Endodermal cell (in vitro differentiated cells): ENCODE measurements at places on chromosomes 6 and 20. TPM values are rescaled to one million over a fixed set of nuclear protein-coding genes. Genes with fewer than 3 reads are reported as not detected.
A peak's percentile ranks its signal among the peaks of the same experiment; 100 is the strongest.

DNA sequence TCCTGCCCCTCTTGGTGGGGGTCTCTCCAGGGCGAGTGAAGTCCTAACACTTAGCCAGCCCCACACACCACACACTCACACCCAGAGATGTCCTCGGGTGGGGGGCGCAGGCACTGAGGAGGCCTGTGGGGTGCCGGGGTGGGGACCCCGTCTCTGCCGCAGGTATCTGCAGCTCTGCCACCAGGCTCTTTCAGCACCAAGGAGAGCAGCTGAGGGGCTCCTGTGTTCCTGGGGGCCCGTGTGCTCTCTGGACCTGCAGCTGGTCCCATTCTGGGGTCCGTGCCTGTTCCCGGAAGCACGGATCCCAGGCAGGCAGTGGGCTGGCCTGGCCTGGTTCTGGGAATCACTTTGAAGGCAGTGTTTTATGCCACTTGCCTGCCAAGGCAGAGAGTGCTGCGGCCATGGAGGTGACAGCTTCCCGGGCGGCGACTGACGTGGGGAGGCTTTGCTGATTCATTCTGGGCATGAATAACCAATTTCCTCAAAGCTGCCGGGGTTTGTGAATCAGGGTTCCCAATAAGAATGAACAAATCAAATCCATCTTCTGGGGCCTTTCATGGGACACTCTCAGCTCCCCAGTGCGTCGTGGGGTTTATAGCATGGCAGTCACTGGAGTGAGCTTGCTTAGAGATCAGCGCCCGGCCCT lies 54.4 kb upstream of the SLCO4A1 start:
- DNase-seq: peak; percentile 84

GRCh38 chr6:106534564-106534982 lies 94.7 kb downstream of the RTN4IP1 start:
- no peak for DNase-seq

GRCh38 chr20:53050338-53050737 lies 78.2 kb downstream of the TSHZ2 start:
- no peak for DNase-seq

DNA sequence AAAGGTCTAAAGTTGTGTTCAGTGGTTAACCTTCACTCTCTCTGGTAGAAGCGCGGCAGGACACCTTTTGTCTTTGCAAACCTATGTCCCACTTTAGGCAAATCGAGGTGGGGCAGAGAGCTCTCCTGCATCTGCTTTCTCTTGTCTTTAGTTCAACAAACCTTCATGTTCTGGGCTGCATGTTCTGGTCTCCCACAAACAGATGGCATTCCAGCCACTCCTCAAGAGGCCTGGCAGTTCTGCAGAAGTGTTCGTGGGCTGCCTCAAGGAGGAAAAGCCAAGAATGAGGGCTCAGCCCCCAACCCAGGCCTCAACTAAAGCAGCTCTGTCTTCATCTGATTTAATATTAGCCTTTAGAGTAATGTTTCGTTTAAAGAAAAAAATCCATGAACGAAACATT lies 82.2 kb downstream of the SOD2 start:
- no peak for DNase-seq

DNA sequence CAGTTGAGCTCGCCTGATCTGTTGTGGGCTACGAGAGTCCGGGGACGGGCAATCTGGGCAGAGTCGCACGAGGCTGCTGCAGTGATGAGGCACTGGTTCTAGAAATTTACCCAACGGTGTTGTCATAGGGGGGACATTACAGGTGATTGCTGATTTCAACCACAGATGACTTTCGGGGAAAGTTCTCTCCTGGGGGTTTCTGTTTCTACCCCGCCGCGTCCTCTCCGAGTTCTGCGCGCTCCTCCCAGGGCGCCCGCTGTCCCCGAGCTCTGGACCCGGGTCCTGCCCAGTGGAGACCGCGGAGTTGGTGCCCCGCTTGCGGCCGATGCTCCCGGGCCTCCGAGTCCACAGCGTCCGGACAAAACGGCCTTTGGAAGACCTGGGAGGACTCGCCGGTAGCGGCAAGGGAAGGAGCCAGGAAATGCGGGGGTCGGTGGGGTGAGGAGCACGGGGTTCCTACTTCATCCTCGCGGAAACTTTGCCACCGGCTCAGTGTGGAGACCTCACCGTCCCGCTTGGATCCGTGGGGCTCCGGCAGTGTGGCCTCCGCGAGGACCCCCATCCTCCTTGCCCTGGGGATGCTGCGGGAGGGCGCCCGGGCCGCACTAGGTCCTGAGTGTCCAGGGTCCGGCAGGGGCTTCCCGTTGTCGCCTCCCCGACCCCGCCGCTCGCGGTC lies 12.3 kb upstream of the RAET1L start:
- peak; percentile 66 for DNase-seq

DNA sequence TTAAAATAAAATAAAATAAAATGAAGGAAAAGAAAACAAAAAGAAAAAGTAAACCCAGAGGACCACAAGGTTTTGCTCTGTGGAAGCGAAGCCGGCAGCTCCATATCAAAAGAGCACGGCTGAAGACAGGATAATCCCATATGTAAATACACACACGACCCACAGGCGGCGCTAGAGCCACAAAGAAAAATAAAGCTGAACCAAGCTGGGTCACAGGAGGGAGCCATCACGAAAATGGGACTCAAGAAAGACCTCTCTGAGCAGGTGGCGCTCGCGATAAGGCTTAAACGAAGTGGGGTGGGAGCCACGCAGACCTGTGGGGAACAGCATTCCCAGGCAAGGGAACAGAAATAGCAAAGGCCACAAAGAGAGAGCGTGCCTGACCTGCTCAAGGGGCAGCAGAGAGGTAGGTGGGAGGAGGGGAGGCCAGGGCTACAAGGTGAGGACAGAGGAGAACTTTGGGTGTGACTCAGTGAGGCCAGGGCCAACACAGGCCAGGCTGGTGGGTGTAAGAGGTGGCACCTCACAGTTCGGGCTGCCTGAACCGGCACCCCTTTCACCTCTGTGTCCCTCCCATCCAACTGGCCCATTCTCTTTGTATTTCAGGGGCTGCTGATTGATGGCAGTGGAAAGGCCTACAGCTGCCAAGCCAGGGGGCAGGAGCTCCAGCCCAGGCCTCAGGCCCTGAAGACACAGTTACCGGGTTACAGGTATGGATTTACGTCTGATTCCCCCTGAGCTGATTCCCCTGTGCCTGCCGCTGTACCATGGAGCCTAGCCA lies 26.0 kb downstream of the PTGIS start:
- DNase-seq: peak; percentile 92

GRCh38 chr20:39326050-39326449 lies 363.9 kb downstream of the DHX35 start:
- DNase-seq: no peak

DNA sequence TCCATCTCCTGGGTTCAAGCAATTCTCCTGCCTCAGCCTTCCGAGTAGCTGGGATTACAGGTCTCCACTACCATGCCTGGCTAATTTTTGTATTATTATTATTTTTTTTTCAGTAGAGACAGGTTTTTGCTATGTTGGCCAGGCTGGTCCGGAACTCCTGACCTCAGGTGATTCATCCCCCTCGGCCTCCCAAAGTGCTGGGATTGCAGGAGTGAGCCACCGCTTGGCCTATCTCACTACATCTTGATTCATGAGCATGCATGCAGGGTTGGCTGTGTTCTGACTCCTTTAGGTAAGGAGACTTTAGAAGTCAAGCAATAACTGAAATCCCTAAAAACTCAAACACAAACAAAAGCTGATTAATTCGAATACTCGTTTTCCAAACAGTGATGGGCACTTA lies 80.9 kb downstream of the GJA1 start:
- DNase-seq: no peak

- DNase-seq: no peak
Observed at GRCh38 chr6:93728150-93728549, 308.8 kb upstream of the EPHA7 start.

- peak; percentile 30 for DNase-seq
Observed at GRCh38 chr6:2939315-2940009, 31.9 kb downstream of the SERPINB6 start.

DNA sequence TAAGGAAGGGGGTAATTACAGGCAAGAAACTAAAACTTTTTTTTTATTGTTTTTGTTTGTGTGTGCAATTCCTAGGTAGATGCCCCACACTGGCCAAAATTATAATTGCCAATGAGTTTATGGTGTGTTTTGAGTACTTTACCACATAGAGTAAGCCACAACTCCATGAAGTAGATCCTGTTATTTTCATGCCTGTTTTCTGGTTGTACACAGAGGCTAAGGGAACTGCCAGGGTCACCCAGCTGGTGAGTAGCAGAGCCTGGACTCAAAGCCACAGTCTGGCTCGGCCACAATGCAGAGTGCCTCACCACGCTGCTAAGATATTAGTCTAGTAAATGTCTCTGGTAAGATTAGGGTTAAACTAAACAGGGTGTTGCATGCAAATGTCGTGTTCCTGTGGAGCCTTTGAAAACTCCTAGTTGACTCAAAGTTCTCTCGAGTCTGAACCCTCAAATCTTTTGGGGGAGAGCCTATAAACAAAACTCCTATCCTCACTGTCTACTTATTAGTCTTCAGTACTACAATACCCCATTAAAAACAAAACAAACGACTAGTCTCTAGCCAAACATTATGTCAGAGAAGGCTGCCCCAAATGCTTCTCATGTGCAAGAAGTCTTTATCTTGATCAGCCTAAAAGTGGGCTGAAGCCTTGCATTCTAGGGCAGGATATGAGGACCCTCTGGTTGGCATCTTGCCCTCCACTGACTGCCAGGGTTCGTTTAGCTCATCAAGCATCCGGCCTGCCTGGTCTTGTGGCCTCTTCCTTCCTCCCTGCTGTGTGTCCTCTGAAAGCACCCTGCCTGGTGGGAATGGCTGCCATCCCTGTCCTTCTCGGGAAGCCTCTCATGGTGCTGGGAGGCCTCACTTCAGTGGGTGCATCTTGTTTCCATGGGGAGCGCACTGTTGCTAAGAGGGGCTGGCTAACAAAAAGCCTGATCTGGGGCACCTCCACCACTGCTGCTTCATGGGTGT lies 4.2 kb downstream of the DUSP22 start:
- DNase-seq: peak; percentile 41

DNA sequence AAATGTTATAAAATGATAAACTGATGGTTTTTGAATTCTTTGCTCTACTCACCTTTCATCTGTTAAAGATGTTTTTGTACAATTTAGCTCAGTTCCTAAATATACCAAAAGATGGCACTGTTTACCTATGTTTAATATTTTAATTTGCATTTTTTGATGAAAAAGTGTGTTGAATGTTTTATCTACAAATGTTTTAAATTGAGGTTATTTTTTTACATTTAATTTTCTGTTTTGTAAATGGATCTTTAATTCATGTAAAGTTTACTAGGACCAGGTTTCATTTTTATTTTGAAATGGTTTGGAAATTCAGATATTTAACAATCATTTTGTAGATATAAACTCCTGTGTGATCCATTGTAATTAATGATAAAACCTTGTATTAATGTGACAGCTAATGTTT lies 30.0 kb downstream of the CDKAL1 start:
- no peak for DNase-seq

DNA sequence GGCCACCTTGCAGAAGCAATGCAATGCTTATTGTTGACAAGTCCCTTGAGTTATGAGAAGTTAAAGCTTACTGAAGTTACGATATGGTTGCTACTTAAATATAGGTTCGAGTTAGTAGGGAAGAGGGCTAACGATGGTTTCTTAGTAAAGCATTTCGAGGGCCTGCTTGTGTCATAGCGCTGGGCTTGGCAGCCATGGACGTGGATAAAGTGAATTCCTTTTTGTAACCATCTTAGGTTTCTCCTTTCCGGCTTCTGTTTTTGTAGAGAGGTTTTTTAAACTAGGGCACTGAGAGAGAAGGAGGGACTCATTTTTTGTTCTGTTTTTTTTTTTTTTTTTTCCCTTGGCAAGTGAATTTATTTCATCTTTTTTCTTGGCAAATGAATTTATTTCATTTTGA lies 27.6 kb downstream of the TIAM2 start:
- no peak for DNase-seq

GRCh38 chr6:53335224-53335994 lies 13.3 kb downstream of the ELOVL5 start:
- peak; percentile 65 for DNase-seq

DNA sequence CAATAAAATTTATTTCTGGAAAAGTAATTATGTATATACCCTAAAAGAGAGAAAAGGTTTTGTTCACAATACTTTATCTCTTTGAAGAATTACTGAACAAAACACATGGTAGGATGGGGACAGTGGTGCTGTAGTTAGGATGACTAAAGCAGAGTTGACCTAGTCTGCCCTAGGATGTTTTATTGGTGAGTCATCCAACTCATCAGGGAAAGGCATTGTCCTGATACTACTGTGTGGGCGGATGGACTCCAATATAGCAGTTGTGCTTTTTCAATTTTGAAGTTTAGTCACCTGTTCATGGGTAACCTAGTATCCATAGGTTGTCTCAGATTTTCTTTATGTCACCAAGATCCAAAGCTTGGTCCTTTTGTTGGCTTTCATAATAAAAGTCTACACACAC lies 53.3 kb upstream of the EYS start:
- DNase-seq: no peak

DNA sequence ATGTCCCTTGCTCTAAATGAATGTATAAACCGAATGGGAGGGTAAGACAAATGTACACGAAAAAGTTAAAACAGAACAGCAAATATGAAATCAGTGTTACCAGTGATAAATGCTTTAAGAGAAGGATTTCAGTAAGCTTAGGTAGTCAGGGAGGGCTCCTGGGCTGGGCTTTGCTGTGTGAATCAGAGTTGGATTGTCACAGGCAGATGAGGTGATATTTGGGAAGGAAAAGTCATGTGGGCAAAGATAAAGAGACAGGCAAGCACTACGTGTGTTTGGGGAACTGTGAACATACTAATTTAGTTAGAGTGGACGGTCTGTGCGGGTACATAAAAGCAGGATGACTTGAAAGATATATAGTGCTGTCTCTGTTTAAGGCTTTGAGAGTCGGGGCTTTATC lies 114.8 kb downstream of the CRYBG1 start:
- DNase-seq: no peak

GRCh38 chr20:58635279-58635665 lies 15.8 kb upstream of the STX16 start:
- DNase-seq: no peak

GRCh38 chr6:135354407-135354806 lies 143.1 kb downstream of the AHI1 start:
- DNase-seq: no peak

The TRIM15 gene
- total RNA-seq: not detected in 3 replicates

The CDH22 gene
- 0.11 to 0.28 TPM (median 0.22 TPM) in 3 replicates for total RNA-seq

The CDSN gene
- total RNA-seq: not detected in 3 replicates

The RIPOR3 gene
- 0.36 to 1.1 TPM (median 0.46 TPM) in 3 replicates for total RNA-seq

The KCNG1 gene
- 126 to 138 TPM (median 136 TPM) in 3 replicates for total RNA-seq

The MYLK4 gene
- total RNA-seq: 0.18 and 0.32 TPM in 2 replicates

The FRS3 gene
- total RNA-seq: 6.9 and 7.5 TPM in 2 replicates

The PAK5 gene
- total RNA-seq: 0.14 to 0.22 TPM (median 0.21 TPM) in 3 replicates

The ACSS1 gene
- total RNA-seq: 0.22 and 0.23 TPM in 2 replicates

The CST2 gene
- total RNA-seq: 1.2 TPM in 1 of 3 replicates, not detected in the others

The DLL1 gene
- total RNA-seq: 3.6 to 7.4 TPM (median 3.9 TPM) in 3 replicates

The B3GAT2 gene
- 0.11 to 0.31 TPM (median 0.21 TPM) in 3 replicates for total RNA-seq

The PPIL6 gene
- total RNA-seq: 2.2 and 2.3 TPM in 2 replicates
